ENCODE measurements at places on chromosomes 16 and 17.

DNA sequence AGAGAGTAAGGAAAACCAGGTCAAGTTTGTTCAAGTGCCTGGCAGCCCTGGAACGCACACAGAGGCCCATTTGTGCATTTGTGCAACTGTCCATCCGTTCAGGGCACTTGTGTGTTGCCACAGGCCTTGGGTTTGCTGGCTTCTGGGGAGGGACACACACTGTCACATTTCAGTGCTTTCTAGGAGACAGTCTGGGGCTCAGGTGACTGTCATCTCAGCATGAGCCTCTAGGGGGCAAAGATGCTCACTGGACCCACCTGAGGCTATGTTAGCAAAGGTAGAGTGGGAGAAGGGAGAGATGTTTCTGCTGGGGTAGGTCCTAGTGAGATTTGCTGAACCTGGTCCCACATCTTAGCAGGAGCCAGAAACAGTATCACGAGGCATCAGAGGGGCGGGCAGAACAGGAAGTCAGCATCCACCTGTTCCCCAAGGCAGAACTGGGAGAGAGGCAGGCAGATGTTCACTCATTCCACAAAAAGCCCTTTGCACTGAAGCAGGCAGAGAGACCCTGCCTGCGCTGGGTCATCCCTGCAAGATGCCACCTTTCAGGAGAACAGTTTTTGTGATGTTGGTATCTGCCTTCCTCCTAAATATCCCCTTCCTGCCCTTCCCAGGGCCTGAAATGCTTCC, 48.5 kb downstream of the RAI1 start:
- DNase-seq: peak; percentile 20

DNA sequence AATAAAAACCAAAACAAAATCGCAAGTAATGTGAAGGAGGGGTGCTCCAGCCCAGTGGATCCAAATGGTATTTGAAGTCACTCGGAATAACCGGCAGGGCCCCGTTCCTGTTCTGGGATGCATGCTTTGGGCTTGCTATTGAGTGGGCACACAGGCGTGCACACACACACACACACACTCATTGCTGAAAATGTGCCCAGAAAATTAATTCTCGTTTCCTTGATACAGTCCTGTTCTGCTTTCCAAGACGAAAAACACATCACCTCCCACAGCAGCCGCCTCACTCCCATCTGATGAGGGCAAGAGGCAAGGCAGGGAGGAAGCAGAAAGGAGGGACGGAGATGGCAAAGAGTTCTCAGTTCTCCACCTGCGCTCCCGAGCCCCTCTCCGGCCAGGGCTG, 62.2 kb upstream of the SDK2 start:
- no peak for DNase-seq

- no peak for DNase-seq
These were observed 35.4 kb downstream of the SNX20 start for GRCh38 chr16:50645563-50646220.

- no peak for DNase-seq
These were observed 345.2 kb downstream of the PHKB start for GRCh38 chr16:47806309-47806847.

- DNase-seq: no peak
These were observed 71.9 kb downstream of the ENGASE start for GRCh38 chr17:79146562-79146961.

GRCh38 chr17:55121268-55121667, 143.5 kb upstream of the HLF start:
- no peak for DNase-seq

GRCh38 chr16:24839347-24839972, 6.3 kb upstream of the SLC5A11 start:
- no peak for DNase-seq

- DNase-seq: no peak
These were observed 145.0 kb downstream of the CCDC182 start for GRCh38 chr17:57600074-57600473.

- no peak for DNase-seq
These were observed 13.2 kb downstream of the STARD3 start for GRCh38 chr17:39650121-39650579.

- no peak for DNase-seq
These were observed 98.5 kb downstream of the TNFRSF13B start for GRCh38 chr17:16873174-16874035.

DNA sequence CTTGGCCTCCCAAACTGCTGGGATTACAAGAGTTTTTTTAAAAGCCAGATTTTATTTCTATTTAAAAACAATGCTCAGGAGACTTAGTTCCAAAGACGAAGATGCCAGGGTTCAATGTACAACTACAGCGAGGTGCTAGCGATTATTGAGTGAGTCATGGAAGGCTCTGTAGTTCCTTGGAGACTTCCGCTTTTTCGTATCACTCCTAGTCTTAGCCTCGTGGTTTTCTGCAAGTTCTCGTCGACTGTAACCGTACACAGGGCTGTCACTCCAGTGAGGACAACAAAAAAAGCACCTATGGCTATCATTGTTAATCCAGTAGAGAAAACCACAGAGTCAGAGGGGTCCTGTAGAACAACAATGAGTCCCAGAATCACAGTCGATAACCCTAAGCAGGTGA, 22.7 kb upstream of the ZC3H7A start:
- DNase-seq: no peak

DNA sequence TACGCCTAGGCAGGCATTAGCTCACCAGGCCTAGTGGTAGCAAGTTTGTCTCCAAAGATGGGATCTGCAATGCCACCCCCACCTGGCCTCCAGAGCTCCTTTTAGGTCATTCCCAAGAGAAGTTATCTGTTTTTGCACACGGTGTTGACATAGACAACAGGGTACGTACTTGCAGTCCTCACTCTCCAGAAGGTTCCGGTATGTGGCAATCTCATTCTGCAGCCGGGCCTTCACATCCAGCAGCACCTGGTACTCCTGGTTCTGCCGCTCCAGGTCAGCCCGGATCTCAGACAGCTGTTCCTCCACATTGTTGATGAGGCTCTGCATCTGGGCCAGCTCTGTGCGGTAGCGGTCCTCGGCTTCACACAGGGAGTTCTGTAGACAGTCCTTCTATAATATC, 9.8 kb upstream of the KRT31 start:
- no peak for DNase-seq

- peak; percentile 16 for DNase-seq
These were observed 541 bp downstream of the ZNF18 start for GRCh38 chr17:11996722-11997146.

DNA sequence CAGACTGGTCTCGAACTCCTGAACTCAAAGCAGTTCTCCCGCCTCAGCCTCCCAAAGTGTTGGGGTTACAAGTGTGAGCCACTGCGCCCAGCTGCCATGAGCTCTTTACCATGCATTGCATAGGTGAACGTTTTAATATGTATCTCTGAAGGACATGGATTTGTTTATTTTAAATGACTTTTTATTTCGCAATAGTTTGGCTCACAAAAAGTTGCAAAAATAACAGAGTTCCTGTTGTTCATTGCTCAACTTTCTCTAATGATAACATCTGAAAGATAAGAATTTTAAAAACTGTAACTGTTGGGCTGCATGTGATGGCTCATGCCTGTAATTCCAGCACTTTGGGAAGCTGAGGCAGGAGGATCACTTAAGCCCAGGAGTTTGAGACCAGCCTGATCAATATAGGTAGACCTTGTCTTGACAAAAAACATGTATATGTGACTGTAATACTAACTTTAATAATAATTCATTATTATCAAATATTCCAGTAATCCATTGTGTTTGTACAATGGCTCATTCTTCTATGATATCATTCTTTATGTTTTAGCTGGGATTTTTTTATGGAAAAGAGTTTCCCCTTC, 80.1 kb downstream of the ABCC1 start:
- no peak for DNase-seq

- no peak for DNase-seq
These were observed 34.6 kb downstream of the SLC38A8 start for GRCh38 chr16:84007965-84008364.

DNA sequence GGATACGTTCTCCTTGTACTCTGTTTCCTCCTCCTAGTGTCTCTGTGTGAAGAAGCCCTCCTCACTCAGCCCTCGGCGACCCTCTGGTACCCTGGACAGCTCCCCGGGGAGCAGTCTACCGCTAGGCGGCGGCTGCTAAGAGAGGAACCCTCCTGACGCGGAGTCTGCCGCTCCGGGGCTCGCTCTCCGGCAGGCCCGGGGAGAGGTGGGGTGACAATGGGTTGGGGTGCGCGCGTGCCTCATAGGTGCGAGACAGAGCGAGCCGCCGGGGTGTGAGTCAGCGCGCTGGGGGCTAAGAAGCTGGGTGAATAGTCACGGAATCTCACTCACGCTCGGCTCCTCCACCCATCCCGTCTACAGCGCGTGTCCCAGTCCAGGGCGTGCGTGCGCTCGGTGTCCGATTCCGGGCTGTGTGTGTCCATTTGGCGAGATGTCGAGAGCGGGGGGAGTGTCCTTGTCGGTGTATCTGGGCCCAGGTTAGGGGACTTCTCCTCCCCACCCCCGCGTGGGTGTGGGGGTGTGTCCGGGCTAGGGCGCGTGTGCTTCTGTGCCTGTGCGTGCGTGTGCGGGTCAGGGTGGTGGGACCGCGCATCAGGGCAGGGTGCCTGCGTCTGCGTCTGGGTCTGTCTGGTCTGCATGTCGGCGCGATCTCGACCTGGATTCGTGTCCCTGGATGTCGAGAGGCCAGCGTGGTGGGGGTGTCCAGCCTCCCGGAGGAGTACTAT, 577 bp upstream of the HS3ST2 start:
- no peak for DNase-seq

DNA sequence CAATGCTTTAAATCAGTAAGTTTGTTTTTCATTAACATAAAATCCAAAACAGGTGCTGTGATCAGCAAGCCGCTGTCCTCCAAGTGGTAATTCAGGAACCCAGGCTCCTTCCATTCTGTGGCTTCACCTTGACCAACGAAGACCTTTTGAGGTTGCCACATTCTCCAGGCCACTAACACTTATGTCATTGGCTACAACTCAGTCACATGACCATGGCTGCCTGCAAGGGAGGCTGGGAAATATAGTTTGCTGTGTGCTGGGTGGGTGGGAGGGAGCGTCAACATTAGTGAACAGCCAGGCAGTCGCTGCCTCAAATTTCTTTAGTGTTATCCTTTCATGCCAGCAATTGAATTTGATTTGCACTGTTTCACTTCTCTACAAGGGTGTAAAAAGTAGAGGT, 549.2 kb downstream of the MAF start:
- no peak for DNase-seq

- no peak for DNase-seq
These were observed 8.8 kb downstream of the PRSS22 start for GRCh38 chr16:2848933-2849725.
